ENCODE measurements at places on chromosomes 11 and 22. TPM values are rescaled to one million over a fixed set of nuclear protein-coding genes. Genes with fewer than 3 reads are reported as not detected.

SCN4B gene
- 3.5 TPM for polyA plus RNA-seq

SOX10 gene
- polyA plus RNA-seq, result 5.5 TPM

PRDM10 gene
- polyA plus RNA-seq, result 7.8 TPM

SSRP1 gene
- polyA plus RNA-seq, result 91.4 TPM

ENDOD1 gene
- polyA plus RNA-seq, result 74.3 TPM

SLC22A25 gene
- 0.04 TPM for polyA plus RNA-seq

MFRP gene
- not detected for polyA plus RNA-seq

SBF1 gene
- polyA plus RNA-seq, result 43.8 TPM

MMP7 gene
- polyA plus RNA-seq, result not detected

DEPDC7 gene
- 19.1 TPM for polyA plus RNA-seq

APOL5 gene
- 1.4 TPM for polyA plus RNA-seq

HEPHL1 gene
- polyA plus RNA-seq, result 0.04 TPM

TM7SF2 gene
- 11.2 TPM for polyA plus RNA-seq

SNRPD3 gene
- 131 TPM for polyA plus RNA-seq

OTOG gene
- 0.04 TPM for polyA plus RNA-seq

CXCR5 gene
- polyA plus RNA-seq, result not detected

GTSE1 gene
- 10.1 TPM for polyA plus RNA-seq

PKNOX2 gene
- polyA plus RNA-seq, result 27.9 TPM

PKP3 gene
- 9.7 TPM for polyA plus RNA-seq

TMEM121B gene
- 4.4 TPM for polyA plus RNA-seq
